ENCODE measurements at places on chromosomes 2 and 18.
A peak's percentile ranks its signal among the peaks of the same experiment; 100 is the strongest.

DNA sequence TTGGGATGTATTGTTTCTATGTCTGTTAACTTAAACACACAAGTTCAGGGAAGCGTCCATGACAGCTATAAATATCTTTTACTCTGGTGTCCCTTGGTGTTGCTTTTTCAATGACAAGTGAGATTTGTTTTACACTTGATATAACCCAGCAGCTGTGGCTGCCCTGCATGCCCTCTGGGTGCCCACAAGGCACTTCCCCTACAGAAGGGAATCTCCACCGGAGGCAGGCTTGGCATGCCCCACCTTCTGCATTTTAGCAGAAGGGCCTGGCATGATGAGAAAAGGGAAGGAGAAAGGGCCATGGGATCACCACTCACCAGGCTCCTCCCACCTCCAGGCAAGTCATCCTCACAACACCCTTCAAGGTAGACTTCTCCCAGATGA, 68.7 kb downstream of the TMEM247 start:
- DNase-seq: no peak

DNA sequence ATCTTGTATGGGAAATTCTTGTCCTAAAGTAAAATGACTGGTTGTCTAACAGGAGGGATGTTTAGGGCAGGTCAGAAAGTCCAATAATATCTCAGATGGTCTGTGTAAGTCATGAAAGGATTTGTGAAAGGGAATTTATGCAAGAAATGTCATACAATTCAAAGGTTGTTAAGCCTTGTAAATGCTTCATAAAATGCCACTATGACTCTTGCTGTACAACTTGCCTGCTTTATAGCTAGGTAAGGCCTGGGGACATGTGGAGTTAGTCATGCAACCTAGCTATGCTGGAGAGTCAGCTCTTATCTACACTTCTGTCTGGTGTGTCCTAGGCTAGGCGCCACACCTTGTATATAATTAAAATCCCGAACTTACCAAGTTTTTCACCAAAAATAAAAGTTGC, 36.9 kb upstream of the VWA3B start:
- no peak for DNase-seq

DNA sequence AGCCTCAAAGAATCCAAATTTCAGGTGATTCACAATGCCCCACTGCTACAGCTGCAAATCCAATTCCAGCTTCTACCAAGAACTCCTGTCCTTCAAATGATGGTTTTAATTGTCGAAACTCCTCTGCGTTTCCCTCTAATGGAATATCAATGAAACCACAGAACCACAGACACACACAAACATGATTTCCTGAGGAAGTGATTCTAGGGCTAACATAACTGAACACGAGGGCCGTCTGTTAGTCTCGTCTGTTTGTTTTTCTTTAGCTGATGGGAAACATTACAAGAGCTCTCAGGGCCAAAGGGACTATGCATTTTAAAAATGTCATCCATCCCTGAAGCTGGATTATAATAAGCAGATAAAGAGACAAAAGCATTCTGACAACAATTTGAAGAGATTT, 59.4 kb downstream of the RNF152 start:
- peak; percentile 16 for DNase-seq

DNA sequence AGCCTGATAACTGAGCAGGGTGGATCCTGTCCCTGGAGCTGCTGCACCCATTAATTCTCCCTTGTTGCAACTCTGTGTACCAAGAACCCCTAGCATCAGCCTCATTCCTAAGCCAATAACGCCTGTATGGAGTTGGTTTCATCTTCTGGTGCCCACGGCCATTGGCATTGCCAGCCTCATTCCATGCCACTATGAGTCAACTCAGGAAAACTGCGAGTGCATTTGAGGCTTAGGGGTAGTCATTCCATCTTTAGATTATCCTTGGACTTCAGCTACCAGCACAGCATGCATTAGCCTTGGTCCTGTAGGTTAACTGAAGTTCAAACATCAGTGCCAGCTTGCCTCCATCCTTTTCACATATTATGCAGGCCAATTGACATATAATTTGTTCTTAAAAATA, 1.4 kb upstream of the TRIM54 start:
- DNase-seq: no peak

- no peak for DNase-seq
These were observed 66.4 kb downstream of the COA5 start for GRCh38 chr2:98541906-98542305.

DNA sequence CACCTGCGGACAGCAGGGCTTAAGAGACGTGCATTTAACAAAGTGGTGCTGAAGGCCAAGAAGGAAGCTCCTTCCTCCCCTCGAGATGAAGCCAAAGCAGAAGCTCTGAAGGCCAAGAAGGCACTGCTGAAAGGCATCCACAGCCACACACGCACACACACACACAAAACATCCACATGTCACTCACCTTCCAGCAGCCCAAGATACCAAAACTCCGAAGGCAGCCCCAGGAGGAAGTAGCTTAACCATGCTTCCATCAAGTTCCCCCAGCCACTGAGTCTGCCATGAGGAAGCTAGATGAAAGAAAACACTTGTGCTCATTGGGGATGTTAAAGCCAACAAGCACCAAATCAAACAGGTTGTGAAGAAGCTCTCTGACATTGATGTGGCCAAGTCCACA, 175.7 kb upstream of the POU3F3 start:
- no peak for DNase-seq

- DNase-seq: no peak
These were observed 69.4 kb upstream of the MYT1L start for GRCh38 chr2:2400286-2401038.

GRCh38 chr18:581096-581495, 916 bp downstream of the CETN1 start:
- DNase-seq: no peak

DNA sequence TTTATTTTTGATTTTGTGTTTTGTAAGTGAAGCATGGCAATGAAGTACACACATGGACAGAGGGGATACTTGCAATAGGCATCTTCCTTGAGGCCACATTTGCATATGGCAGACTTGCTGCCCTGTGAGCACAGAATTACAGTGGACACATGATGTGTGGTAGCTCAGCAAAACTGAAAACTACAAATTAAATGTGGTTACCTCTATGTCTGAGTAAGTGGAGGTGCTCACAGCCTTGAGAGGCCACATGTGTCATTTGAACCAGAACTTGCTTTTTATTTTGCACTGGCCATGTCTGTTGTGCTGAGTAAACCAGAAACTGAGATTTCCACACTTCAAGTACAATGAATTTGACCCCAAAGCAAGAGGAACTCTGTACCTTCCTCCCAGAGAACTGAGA, 998.5 kb upstream of the NXPH2 start:
- DNase-seq: no peak

DNA sequence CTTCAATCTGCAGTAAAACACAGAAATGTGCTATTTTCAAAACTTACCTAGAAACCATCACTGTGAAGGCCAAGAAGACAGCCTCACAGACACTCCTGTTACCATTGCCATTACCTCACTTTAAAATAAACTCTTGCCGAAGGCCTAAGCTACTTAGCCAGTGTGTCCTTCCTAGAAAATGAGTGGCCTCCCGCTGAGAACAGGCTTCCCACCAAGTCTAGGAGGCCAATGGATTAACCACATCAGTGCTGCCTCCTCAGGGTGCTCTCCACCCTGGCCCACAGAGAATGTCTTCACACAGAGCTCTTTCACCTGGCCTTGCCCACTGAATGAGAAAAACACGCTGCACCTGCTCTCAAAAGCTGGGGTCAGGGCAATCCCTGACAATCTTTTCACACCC, 47.5 kb downstream of the L3MBTL4 start:
- no peak for DNase-seq

DNA sequence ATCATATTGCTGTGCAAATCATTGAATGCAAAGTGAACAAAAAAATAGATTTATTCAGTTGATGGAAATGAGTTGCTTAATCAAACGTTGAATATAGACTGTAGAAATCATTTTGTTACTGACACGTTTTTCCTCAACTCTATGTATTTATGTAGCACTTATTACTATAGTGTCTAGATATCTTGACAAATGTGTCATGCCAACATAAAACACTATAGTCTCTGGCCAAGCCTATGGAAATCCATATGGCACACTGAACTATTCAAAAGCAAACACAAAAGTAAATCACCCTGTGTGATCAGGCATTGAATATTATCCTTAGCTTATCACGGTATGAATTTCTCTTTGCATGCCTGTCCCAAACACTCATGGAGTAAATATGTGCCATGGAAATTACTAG, 131.3 kb downstream of the ZNF804A start:
- DNase-seq: no peak

DNA sequence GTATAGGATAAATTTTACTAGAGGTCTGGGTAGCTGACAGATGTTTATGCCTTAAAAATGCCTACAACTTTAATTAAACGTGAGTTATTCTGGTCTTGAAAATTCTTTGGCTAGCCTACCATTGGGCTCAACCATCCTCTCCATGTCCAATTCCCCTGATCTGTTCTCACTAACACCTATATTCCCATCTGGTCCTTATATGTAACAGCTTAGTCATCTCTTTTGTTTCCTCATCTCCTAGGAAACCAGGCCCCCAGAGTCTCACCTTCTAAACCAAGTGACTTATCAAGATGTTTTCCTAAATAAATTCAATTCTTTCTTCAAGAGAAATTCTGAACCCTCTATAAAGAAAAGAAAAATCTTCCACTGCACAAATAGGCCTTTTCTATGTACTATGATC, 148.5 kb downstream of the TTC32 start:
- DNase-seq: no peak

GRCh38 chr2:106521016-106521415, 33.9 kb downstream of the CD8B2 start:
- no peak for DNase-seq

- DNase-seq: no peak
These were observed 2.6 kb downstream of the MAB21L4 start for GRCh38 chr2:240893363-240893844.

DNA sequence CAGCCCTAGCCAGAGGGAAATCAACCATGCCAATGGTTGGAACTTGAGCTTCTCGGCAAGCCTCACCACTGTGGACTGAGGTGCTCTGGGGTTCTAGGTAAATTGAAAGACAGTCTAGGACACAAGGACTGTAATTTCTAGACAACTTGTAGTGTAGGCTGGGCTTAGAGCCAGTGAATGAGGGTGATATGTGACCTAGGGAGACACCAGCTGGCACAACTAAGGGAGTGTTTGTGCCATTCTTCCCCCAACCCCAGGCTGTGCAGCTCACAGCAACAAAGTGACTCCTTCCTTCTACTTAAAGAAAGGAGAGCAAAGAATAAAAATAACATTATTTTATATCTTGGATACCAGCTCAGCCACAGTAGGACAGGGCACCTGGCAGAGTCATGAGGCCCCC, 1690.7 kb upstream of the TMEFF2 start:
- DNase-seq: no peak

DNA sequence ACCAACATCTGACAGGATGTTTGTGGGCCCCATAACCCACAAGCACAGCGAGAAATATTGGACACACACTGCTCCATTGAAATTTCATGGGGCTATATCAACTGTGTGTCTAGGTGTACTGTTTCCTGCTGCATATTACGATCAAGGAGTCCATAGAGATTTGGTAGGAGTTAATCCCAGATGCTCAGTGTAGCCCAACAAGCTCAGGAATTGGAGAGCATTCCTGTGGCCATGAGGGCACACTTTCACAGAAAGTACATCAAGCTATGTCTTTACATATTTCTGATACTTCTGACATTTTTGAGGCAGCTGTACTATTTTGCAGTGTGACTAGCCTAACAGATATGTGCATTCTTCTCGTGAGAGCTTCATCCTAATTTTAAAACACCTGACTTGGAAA, 473.1 kb downstream of the PTH2R start:
- no peak for DNase-seq

DNA sequence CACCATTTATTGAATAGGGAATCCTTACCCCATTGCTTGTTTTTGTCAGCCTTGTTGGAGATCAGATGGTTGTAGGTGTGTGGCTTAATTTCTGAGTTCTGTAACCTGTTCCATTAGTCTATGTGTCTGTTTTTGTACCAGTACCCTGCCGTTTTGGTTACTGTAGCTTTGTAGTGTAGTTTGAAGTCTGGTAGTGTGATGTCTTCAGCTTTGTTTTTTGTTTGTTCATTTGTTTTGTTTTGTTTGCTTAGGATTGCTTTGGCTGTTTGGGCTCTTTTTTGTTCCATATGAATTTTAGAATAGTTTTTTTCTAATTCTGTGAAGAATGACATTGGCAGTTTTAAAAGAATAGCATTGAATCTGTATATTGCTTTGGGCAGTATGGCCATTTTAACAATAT, 12.7 kb downstream of the GKN2 start:
- DNase-seq: no peak

DNA sequence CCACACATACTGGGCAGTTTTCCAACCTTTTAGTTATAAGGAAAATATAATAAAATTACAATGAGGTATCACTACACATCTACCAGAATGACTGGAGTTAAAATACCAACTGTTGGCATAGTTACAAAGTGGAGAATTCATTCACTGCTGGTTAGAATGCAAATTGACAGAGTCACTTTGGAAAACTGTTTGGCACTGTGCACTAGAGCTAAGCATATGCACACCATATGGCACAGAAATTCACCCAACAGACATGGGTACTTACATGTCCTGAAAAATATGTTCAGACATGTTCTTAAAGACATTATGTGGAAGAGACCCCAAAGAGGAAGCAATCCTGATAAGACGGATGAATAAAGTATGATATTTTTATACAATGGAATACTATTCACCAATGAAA, 686.1 kb upstream of the RAB6C start:
- no peak for DNase-seq

DNA sequence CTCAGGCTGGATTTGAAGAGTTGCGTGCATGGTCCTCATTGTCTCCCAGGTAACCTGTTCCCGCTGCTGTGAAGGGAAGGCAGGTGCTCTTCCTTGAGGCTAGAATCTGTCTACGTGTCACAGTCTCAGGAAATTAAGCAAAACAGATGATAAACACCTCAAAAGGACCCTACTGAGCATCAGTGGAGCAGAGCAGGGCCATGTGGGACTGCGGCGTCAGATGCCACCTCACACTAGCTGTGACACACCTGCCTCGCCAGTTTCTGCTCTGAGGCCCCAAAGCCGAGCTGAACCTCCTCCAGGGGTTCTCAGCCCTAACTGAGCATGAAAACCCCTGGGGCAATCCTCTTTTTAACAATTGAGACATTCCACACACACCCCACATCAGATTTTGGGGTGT, 2.0 kb downstream of the C2orf92 start:
- no peak for DNase-seq

GRCh38 chr2:23241121-23241520, 143.9 kb upstream of the KLHL29 start:
- DNase-seq: no peak

- DNase-seq: no peak
These were observed 18.3 kb downstream of the CCT7 start for GRCh38 chr2:73252238-73253027.

GRCh38 chr2:136255648-136256461, 137.9 kb upstream of the CXCR4 start:
- no peak for DNase-seq

DNA sequence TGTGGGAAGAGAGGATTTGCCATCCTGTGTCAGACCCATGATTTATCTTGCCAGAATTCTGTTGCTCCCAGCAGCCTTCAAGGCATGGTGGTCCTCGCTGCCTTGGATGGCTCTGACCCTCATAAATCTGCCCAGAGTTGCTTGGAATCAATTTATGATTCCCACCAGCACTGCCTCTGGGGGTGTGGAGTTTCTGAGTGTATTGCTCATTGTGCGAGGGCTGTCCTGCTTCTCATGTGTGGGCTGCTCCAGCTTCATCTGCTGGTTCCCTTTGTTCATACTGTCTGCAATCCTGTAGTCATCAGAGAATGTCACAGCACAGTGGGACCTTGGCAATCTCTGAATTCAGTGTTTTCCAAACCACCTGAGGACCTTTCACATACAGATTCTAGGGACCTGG, 139.8 kb downstream of the CLIP4 start:
- DNase-seq: no peak
